Ascending aorta (tissue), 2 donors: ENCODE measurements at places on chromosomes 1 and 21.

GRCh38 chr1:219812491-219813203 is 115.7 kb downstream of the SLC30A10 start:
- DNase-seq = no peak

GRCh38 chr21:37939251-37939650 is 23.0 kb upstream of the KCNJ6 start:
- no peak for DNase-seq

DNA sequence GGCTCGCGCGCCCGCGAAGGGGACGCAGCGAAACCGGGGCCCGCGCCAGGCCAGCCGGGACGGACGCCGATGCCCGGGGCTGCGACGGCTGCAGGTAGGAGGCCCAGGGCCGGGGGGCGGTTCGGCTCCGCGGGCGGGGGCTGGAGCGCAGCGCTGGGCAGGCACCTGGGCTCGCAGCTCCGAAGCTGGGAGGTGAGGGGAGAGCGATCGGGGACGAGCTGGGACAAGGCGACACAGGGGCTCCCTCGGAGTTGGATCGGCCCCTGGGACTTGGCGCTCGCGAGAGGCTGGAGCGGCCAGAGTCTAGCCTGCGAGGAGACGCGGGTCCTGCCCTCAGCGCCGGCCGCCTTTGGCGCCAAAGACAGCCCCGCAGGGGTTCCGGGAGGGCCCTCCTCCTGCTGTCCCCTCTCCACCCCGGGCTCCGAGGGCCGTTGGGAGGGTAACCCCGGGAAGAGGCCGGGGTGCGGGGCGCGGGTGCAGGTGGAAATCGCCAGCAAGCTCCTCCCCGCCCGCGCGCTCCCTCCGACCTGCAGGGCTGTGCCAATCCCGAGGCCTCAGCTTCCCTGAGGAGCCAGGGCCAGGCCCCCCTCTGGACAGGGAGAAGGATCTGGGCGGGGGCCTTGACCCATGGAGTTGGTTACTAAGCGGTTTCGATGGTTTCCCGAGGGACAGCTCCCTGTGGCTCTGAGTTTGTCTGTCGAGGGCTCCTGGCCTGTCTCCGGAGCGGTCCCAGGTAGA is 401 bp downstream of the TP73 start:
- DNase-seq = no peak

GRCh38 chr1:110205591-110206155 is 4.4 kb upstream of the KCNC4 start:
- no peak for DNase-seq

- no peak for DNase-seq
Observed at GRCh38 chr1:33462405-33463164, 9.9 kb upstream of the ZSCAN20 start.

DNA sequence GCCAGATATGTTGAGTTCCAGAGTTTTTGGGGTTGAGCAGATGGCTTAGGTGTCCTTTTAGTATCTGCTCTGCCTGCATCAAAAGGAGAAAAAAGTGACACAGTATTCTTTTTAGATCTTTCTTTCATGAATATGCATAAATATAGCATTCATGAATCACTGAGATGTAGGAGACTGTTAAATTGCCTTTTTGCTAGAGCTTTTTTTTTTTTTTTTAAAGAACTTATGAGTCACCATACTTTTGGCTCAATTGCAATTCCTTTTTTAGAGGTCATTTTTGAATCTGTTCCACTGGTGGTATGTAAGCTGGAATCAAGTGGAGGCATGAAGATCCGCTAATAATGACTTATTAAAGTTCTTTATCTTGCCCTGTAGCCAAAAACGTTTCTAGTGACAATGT is 480.9 kb upstream of the ZRANB2 start:
- DNase-seq = no peak
